GM13977 (cell line): ENCODE measurements at places on chromosomes 11 and 22.

- DNase-seq = no peak
Measured at GRCh38 chr22:23098718-23099530, 28.6 kb downstream of the GNAZ start.

- DNase-seq = no peak
Measured at GRCh38 chr11:6817694-6818093, 18.2 kb upstream of the OR6A2 start.

- DNase-seq = no peak
Measured at GRCh38 chr22:37338539-37339246, 56.4 kb downstream of the CYTH4 start.

GRCh38 chr11:86806903-86807302 lies 6.6 kb downstream of the PRSS23 start:
- no peak for DNase-seq

GRCh38 chr11:75524665-75525432 lies 892 bp downstream of the GDPD5 start:
- peak; percentile 56 for DNase-seq

- DNase-seq = no peak
Measured at GRCh38 chr11:11070976-11071375, 213.1 kb upstream of the ZBED5 start.

- no peak for DNase-seq
Measured at GRCh38 chr22:22458387-22458786, 50.2 kb downstream of the ZNF280B start.

DNA sequence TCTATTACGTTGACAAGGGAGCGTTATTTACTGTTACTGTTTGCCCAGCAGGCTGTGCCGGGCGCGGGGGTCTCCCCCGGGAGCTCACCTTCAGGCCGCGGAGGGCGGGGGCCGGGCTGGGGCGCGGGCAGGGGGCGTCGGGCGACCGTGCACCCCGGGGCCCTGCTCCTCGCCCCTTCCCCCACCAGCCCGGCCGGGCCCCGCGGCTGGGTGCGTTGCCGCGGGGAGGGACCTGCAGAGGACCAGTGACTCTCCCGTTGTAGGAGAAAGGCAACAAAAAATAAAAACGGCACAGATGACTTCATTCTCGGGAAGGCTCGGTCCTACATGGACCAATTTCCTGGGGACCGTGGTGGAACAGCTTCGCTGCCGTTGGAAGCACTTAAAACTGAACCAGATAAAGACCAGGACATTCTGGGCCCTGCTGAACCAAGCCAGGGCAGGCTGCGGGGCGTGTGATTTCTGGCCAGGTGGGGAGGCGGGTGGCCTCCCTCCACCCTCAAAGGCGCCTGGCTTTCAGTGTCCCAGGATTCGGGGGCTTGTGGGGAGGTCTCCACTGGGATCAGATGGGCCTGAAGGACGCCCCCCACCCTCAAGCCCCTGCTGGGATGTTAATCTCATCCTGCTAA lies 57.4 kb downstream of the IGLL1 start:
- DNase-seq = no peak

DNA sequence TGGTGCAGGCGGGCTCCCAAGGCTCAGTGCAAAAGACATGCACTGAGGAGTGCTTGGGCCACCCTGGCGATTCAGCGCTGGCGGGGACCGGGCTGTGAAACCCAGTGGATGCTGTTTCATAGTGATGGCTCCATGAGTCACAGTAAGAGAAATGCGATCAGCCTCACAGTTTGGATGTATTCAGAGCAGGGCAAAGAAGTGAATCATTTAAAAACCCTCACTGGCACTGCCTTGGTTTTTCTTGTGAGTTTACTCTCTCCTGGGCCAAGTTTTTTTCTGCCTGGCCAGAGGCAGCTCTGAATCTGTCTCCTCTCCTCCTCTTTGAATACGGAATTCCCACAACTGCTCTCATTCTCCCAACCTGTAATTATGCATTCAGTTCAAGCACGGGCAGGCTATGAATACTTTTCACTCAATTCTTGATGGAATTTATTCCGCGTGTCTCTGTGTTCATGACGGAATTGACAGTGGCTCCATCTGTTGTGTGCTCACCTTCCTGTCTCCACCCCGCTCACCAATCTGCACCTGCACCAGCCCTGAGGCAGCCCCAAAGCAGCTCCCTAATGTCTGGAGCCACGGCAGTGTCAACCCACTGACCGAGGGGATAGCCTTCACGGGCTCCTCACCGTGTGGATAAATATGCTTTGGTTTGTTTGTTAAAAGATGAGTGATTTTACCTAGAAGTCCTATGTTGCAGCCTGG lies 14.9 kb downstream of the ADAMTS8 start:
- DNase-seq = no peak

DNA sequence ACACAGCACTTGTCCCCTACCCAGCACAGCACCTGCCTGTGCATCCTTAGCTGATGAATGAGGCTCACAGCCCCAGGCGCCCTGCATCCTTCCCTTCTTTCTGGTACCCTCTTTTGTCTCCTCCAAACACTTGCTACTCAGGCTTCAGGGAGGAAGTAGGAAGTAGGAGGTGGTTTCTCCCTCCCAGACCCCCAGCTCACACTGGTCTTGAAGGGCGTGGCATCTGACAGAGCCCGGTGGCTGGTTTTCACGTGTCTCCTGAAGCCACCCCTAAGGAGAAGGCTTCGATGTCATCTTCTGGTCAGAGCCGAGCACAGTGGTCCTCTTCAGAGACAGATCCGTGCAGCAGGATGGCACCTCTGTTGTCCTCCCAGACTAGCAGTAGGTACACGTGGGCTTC lies 109.8 kb downstream of the PTPRJ start:
- DNase-seq = no peak

GRCh38 chr22:46070215-46070802 lies 80.0 kb upstream of the PPARA start:
- DNase-seq = no peak

GRCh38 chr11:19957294-19957943 lies 202.9 kb downstream of the DBX1 start:
- DNase-seq = no peak

- DNase-seq = no peak
Measured at GRCh38 chr11:33536178-33536577, 164.4 kb downstream of the C11orf91 start.

DNA sequence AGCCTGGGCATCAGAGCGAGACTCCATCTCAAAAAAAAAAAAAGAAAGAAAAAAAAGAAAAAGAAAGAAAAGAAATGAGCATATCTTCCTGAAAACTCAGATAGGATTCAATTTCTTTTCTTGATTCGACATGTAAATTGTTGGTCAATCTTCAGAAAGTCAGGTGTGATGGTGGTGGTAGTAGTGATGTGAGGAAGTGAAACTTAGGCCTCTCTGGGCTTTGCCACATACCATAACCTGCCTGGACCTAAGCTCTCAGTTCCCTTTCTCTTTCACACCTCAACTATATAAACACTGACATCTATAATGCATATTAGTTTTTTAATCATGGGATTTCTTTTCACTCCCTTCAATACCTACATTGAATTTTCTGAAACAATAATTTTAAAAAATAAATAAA lies 98.0 kb upstream of the TBCEL start:
- DNase-seq = peak; percentile 89

GRCh38 chr22:19607192-19608002 lies 83.2 kb upstream of the CLDN5 start:
- DNase-seq = no peak

DNA sequence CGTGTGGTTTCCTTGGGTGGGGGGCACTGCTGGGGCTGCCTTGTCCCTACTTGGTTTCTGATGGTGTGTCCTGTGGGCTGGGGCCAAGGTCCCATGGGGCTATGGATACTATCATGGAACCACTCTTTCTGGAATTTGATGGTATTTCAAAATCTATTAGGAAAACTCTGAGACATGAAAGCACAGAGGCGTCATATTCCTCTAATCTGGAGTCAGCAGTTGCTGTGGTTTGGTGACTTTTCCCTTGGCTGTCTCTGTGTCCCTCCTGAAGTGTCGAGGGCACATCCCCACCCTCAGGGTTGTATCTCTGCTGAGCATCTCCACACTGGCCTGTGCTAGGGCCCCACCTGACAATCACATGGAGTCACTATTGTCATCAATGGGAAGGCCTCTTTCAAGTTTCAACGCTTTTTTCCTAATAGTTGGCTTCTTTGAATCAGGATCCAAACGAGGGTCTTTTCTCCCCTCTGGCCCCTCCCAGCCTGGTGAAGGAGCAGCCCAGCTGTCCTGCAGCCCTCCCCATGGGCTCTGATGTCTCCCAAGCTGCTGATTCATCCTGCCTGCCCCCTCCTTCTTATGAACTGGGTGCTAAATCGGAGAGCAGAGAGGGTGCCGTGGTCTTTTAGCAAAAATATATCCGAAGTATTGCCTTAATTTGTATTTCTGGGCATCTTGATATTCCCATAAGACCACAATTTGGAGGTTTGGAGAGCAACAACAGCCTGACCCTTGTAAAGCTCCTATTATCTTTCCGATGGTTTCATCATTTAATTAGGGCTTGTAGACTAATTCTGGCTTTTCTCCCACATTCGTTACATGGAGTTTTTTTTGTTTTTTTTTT lies 38.5 kb downstream of the MED15 start:
- DNase-seq = no peak

GRCh38 chr11:111334532-111335502 lies 36.5 kb downstream of the POU2AF3 start:
- no peak for DNase-seq

DNA sequence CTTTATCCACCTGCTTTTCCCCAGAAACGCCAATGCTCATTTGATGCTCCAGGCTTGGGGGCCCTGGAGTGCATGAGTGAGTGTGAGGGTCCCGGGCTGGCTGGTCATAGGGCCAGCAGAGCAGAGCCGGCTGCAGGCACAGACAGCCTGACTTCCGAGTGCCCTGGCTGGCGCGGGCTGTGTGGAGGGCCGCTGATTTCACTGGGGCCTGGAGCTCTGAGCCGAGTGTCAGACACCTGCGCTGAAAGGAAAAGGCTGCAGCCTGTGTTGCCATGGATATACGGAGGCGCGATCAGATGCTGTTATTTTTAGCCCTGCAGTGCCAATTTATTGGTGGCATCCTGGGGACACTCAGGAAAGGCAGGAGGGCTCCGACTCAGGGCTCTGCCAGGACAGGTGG lies 87.6 kb downstream of the ST3GAL4 start:
- no peak for DNase-seq

GRCh38 chr11:128834157-128834556 lies 32.9 kb downstream of the KCNJ1 start:
- DNase-seq = no peak

- no peak for DNase-seq
Measured at GRCh38 chr11:106457727-106458126, 380.3 kb downstream of the AASDHPPT start.

DNA sequence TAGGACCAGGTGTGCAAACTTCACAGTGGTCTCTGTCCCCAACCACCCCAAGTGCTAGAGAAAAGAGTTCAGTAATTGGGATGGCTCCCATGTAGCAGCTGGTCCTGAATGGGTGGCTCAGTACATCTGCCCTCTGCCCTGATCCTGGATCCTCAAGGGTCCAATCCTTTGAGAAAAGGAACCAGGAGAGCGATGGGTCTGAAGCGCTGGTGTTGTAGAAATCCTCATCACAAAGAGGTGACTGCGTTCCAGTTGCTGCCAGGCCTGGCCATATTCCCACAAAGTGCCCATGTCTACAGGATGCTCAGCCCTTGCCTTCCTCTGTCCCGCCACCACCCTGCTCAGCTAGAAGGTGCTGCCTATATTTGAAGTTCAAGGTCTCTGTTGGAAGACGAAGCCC lies 6.2 kb upstream of the C22orf39 start:
- DNase-seq = no peak

GRCh38 chr11:17694494-17695110 lies 24.8 kb upstream of the MYOD1 start:
- no peak for DNase-seq

GRCh38 chr11:76627606-76628005 lies 42.9 kb downstream of the LRRC32 start:
- DNase-seq = no peak

DNA sequence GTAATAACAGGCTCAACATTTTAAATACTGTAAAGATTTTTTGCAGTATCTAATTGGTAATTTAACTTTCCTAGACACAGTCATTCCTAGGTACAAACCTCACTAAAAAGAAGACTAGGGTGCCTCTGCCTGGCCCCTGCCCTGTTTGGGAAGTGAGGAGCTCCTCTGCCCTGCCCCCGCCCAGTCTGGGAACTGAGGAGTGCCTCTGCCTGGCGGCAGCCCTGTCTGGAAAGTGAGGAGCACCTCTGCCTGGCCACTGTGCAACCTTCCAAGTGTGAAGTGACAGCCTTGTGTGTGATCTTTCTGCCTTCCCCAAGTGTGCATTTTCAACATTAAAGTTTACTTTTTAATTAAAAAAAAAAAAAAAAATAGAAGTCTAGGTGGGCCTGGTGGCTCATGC lies 4.2 kb downstream of the CHORDC1 start:
- DNase-seq = no peak

DNA sequence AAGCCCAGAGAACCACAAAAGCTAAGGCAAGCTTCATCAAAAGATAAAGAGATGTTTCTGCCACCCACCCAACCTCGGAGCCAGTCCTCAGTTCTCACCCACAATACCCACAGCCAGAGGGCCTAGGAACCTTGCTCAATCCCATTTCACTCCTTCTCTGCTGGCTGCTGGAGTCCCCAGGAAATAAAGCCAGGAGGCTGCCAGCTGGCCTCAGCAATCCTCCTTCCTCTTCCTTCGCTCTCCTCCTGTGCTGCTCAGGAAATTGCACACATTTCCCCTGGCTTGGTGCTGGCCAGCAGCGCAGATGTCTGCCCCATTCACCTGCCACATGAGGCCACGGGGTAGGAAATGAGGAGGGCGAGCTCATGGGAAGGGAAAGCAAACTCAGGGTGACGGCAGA lies 91.8 kb upstream of the LDLRAD3 start:
- no peak for DNase-seq

GRCh38 chr22:48702573-48703264 lies 1125.0 kb downstream of the BRD1 start:
- DNase-seq = no peak

GRCh38 chr22:49723478-49724029 lies 104.1 kb downstream of the BRD1 start:
- no peak for DNase-seq

GRCh38 chr22:49204599-49205482 lies 622.8 kb downstream of the BRD1 start:
- no peak for DNase-seq

- no peak for DNase-seq
Measured at GRCh38 chr11:132022733-132023478, 652.5 kb downstream of the NTM start.

- peak; percentile 12 for DNase-seq
Measured at GRCh38 chr11:83816572-83817187, 530.5 kb upstream of the CCDC90B start.

GRCh38 chr11:47510209-47510608 lies 42.7 kb downstream of the CELF1 start:
- no peak for DNase-seq

- DNase-seq = no peak
Measured at GRCh38 chr22:33706100-33706499, 214.2 kb downstream of the LARGE1 start.
